Activated naive CD4-positive, alpha-beta T cell treated with anti-CD3 and anti-CD28 coated beads for 36 hours (primary cell): ENCODE measurements at places on chromosomes 2 and 18. TPM values are rescaled to one million over a fixed set of nuclear protein-coding genes. Genes with fewer than 3 reads are reported as not detected.

The PLB1 gene
- total RNA-seq = 1.3 TPM

The TP53I3 gene
- total RNA-seq = 0.81 TPM

The IMMT gene
- 164 TPM for total RNA-seq

The CCDC141 gene
- total RNA-seq = 4.6 TPM

- DNase-seq = peak; percentile 64
Observed at GRCh38 chr2:54503192-54503591, 47.1 kb downstream of the SPTBN1 start.

- DNase-seq = no peak
Observed at GRCh38 chr2:52342458-52342857, 1310.5 kb upstream of the NRXN1 start.

- DNase-seq = no peak
Observed at GRCh38 chr2:38692636-38693318, 26.9 kb downstream of the GALM start.

DNA sequence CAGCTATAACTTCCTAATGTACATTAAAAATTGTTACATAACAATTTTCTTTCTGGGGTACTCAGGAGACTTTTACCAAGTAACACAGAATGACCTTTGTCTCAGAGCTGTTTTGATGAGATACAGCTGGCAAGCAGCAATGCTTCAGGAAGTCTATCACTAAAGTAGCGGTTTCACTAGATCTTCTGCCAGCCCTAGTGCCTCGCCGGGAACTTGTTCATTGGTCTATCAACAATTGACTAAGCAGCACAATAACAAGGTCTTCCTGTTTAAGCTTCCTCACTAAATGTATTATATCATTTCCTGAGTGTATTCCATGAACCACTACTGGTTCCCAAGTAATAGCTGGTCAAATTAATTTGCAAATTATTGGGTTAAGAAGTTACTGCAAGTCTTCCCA lies 69.2 kb downstream of the TRIP12 start:
- peak; percentile 66 for DNase-seq

GRCh38 chr2:46812361-46813019 lies 103.1 kb downstream of the MCFD2 start:
- no peak for DNase-seq

- no peak for DNase-seq
Observed at GRCh38 chr2:80222644-80223043, 81.9 kb downstream of the LRRTM1 start.

DNA sequence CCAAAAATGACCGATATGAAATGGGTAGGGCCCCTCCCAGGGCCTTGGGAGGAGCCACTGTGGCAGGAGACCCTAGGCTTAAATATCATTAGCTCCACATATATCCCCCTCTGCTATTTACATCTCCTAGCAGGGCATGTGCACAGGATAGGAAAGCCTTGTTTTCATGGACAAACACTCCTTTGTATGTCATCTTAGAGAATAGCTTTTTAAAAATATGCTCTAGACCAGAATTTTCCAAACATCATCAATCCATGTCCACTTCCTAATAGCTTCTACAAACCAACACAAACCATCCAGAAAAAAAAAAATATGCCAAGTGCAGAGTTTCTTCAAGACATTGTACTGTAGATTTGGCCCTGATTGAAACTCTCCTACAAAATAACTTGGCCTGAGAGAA lies 10.8 kb downstream of the DAPL1 start:
- no peak for DNase-seq

DNA sequence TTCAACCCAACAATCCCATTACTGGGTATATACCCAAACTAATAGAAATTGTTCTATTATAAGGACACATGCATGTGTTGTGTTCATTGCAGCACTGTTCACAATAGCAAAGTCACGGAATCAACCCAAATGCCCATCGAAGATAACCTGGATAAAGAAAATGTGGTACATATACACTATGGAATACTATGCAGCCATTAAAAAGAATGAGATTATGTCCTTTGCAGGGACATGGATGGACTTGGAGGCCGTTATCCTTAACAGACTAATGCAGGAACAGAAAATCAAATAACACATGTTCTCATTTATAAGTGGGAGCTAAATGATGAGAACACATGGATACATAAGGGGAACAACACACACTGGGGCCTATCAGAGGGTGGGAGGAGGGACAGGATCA lies 65.8 kb downstream of the CCDC138 start:
- no peak for DNase-seq

- DNase-seq = no peak
Observed at GRCh38 chr2:136254681-136255080, 136.7 kb upstream of the CXCR4 start.

DNA sequence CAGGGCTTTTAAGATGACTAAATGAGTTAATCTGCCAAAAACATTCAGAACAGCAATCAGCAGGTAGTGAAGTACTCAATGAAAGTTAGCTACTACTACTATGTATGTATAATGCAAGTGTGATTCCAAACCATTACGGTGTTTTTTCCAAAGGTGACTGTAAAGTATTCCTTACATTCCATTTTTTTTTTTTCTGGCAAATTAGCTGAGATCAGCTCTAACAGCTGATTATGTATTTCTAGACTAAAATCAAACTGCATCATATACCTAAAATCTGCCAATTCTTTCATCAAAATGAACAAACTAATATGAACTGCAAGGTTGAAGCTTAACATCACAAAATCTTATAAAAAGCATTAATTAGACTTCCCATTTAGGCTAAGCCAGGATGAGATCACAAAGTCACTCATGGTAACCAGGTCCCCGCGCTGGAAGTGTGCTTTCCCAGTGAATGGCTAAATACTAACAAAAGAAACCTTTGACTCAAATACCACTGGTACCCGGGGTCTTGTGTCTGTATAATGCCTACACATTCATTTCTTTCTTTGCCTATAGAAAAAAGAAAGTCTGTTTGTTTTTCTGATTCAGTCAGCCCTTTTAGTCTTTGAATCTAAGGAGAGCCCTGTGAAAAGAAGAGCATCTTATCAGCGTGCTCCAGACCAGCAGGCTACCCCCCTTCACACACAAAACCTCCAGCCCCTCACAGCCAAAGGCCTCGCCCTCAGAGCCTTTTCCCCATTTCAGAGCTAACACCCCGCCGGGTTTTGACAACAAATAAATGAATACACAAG lies 88.3 kb downstream of the RBMS1 start:
- DNase-seq = no peak

DNA sequence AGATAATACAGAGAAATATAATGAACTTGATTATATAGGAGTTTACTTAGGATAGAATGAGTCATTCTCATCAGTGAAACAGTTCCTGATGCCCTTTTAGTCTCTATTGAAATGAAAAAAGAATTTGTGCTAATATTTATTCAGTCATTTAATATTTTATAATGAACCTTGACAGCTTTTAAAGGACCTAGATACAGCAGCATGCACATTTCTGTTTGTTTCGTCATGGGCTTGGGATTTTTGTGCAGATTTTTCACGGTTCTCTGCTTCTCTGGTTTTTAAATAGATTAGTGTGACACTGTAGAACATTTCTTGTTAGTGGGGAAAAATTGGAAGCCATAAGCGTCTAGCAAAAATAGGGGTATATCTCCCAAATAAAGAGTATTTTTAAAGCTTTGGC lies 60.7 kb downstream of the NABP1 start:
- no peak for DNase-seq
